ENCODE measurements at places on chromosomes 1 and 21.
A peak's percentile ranks its signal among the peaks of the same experiment; 100 is the strongest.

- DNase-seq: peak; percentile 74
Observed at GRCh38 chr1:27574871-27575831, 28.8 kb downstream of the AHDC1 start.

GRCh38 chr1:154429118-154429517 is 24.0 kb downstream of the IL6R start:
- no peak for DNase-seq

- no peak for DNase-seq
Observed at GRCh38 chr21:44929242-44929798, 8.6 kb upstream of the ITGB2 start.

DNA sequence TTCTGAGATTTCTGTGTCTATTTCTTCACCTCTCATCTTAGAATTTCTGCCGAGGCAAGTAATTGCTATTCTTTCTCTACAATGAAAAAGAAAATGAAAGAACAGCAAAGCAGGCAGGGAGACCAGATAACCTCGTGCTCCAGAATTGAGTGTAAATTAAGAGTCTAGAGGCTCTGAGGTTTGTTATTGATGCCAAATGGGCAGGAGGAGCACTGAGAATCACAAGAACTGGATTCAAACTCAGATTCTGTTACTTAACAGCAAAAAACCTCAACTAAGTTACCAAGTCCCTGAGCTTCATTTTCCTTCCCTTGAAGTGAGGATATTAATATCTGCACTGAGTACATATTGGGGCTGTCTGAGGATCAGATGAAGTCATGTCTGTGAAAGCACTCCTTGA is 5.5 kb upstream of the DDR2 start:
- DNase-seq: peak; percentile 26

GRCh38 chr1:44696789-44697345 is 22.4 kb downstream of the ARMH1 start:
- DNase-seq: no peak

- DNase-seq: no peak
Observed at GRCh38 chr1:206932177-206932576, 10.4 kb upstream of the FCMR start.

GRCh38 chr21:25220954-25221353 is 386.3 kb downstream of the MRPL39 start:
- DNase-seq: no peak

DNA sequence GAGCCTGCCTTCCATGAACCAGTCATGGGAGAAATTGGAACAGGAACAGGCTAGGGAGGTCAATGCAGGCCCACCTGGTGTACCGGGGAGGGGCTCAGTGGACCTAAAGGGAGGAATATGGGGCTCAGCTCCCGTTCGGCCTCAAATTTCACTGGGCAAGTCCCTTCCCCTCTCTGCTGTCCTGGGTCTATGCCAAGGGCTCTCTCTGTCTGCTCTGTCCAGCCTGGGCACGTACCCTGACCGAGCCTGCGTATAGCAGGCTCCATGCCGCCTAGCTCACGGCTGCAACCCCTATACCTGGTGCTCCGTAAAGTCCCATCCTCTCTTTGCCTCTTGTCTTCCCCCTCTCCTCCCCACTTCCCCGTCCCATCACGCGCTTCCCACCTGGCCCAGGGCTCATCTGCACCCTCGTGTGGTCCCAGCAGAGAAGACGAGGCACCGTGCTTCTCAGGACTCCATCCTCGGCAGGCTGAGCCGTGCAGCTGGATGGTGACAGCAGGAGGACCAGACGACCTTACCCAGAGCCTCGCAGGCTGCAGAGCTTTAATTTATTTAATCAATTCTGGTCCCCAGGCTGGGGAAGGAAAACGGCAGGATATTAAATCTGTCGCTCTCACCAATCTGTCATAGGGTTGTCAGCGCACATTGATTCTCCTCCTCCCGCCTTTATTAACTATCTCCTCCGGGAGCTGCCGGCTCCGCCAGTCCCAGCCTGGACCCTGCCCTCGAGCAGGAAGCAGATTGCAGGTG is 25.0 kb upstream of the DISP3 start:
- DNase-seq: no peak

All from endothelial cell of umbilical vein (primary cell).